ENCODE measurements at places on chromosomes 5 and 9. TPM values are rescaled to one million over a fixed set of nuclear protein-coding genes. Genes with fewer than 3 reads are reported as not detected.

The CDX1 gene
- total RNA-seq, result not detected

The PTGES gene
- total RNA-seq, result 47.7 TPM

The DCAF10 gene
- total RNA-seq, result 12.2 TPM

The RORB gene
- total RNA-seq, result 3.1 TPM

The NR5A1 gene
- not detected for total RNA-seq

The PROB1 gene
- total RNA-seq, result 5.6 TPM

The SPINK13 gene
- total RNA-seq, result not detected

The CCDC171 gene
- 1.0 TPM for total RNA-seq

The TICAM2 gene
- 4.9 TPM for total RNA-seq

The PCAT7 gene
- total RNA-seq, result not detected

The CSF2 gene
- total RNA-seq, result 6.2 TPM

The ADGRD2 gene
- total RNA-seq, result not detected

The ZNF618 gene
- total RNA-seq, result 11.4 TPM

The MYMK gene
- 1.0 TPM for total RNA-seq

The C9orf40 gene
- total RNA-seq, result 6.2 TPM

The AMBP gene
- total RNA-seq, result not detected

The CATSPER3 gene
- total RNA-seq, result not detected

The GRXCR2 gene
- total RNA-seq, result not detected

The C9orf153 gene
- not detected for total RNA-seq

Measured in epithelial cell of alveolus of lung (primary cell).